ENCODE measurements at places on chromosomes 16 and 17. TPM values are rescaled to one million over a fixed set of nuclear protein-coding genes. Genes with fewer than 3 reads are reported as not detected.

HBA1 gene
- 7.9 TPM for total RNA-seq

GRCh38 chr16:11980136-11980844 lies 3.8 kb downstream of the SNX29 start:
- ATAC-seq, result no peak

DNA sequence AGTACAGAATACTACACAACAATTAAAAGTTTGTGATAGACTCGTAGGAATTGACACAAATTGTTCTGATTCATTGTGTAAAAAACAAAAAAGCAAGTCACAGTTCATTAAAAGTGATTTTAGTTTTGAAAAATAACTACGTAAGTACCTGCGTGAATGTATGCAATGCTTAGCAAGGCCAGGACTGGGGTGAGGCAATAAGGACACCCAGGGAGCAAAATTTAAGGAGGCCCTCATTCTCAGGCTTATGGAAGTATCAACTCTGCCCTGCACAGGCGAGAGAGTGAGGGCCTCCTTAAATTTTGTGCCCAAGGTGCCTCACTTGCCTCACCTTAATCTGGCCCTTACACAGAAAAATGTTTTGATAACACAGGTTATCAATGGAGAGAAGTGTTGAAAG lies 31.4 kb downstream of the NOG start:
- ATAC-seq, result no peak

DNA sequence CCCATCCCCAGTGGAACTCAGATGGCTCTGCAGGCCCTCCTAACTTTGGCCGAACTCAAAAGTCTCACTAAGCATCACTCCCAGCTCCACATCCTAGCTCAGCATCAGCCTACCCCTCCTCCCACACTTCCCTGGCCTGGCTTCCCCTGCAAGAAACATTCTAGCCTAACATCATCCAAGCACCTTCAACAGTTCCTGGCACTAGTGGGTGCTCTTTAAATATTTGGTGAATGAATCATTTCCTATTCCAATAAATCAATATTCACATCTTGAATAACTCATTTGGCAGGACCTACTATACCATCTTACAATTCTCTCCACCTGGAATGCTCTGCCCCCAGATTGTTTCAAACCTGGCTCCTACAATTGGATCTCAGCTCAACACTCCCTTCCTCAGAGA lies 11.0 kb upstream of the BBS2 start:
- ATAC-seq, result peak; percentile 12

TOP2A gene
- 56.1 TPM for total RNA-seq
